Activated naive CD8-positive, alpha-beta T cell treated with anti-CD3 and anti-CD28 coated beads, Interleukin-2, amount 10 ng/mL, durations not matched to agents 7 days and 5 days (primary cell): ENCODE measurements at places on chromosomes 2 and 18.

DNA sequence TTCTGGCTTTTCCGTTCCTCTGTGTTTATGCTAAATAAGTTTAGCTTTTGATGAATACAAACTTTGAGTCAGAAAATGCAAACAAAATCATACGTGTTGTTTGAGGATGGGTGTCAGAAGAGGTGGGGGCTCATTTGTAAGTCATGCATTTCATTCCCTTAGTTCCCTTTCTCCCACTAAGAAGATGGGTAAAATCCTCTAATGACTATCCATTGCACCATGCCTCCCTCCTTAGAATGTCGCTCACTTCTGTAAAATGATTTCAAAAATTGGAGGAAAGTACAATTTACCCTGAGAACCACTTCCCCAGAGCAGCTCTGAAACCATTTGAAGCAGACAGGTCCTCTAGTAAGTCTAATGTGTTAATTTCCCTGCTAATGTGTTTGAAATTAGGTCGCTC lies 629.6 kb upstream of the VRK2 start:
- DNase-seq: no peak

- DNase-seq: no peak
Measured at GRCh38 chr18:24993628-24994027, 358.3 kb downstream of the ZNF521 start.

DNA sequence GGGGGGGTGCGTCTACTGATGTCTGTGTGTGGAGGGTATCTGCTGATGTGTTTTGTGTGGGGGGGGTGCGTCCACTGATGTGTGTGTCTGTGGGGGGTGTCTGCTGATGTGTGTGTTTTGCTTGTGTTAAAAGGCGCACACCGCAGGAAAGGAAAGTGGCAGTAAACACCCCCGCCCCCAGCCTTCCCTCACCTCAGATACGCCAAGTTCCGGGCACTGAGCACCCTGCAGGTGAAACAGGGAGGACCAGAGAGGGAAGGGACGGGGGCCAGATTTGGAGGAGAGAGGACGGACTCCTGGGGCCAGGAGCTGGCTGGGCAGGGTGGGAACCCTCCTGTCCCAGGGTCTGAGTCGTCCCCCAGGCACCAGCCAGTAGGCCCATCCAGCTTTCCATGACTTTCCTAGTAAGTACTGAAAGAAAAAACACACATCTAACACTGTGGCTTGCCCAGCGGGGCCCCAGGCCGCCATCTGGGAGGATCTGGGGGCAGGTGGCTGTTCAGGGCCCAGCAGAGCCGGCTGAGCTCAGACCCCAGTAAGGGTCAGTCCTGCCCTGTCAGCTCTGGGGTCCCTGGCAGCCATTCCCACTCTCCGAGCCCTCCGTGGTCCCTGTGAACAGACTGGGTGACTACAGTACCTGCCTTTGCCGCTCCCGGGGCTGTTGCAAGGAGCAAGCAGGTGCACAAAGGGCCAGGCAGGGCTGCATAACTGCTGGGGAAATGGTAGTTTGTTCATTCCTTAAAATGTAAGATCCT lies 126.9 kb downstream of the NFATC1 start:
- peak; percentile 66 for DNase-seq

GRCh38 chr2:9378433-9379390 lies 44.6 kb downstream of the ITGB1BP1 start:
- DNase-seq: no peak

- DNase-seq: no peak
Measured at GRCh38 chr18:295756-296490, 28.1 kb upstream of the THOC1 start.

- DNase-seq: no peak
Measured at GRCh38 chr18:59801576-59801975, 98.2 kb upstream of the PMAIP1 start.

DNA sequence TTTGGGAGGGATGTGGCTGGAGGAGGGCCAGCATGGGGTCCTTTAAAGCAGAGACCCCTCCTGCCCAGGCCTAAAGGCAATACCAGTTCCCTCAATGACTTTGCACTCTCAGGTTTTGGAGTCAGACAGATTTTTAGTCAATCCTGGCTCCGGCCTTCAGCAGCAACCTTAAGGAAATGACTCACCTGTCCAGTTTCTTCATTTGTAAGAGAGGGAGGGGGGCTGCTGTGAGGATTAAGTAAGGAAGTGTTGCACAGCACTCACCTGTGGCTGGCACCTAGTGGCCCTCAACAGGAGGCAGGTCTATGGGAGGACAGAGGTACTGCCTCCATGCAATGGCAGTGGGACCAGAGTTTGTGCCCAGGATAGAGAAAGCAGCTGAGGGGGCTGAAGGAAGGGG lies 13.7 kb downstream of the CNGA3 start:
- DNase-seq: no peak

- DNase-seq: no peak
Measured at GRCh38 chr2:231411237-231411636, 15.7 kb downstream of the B3GNT7 start.

DNA sequence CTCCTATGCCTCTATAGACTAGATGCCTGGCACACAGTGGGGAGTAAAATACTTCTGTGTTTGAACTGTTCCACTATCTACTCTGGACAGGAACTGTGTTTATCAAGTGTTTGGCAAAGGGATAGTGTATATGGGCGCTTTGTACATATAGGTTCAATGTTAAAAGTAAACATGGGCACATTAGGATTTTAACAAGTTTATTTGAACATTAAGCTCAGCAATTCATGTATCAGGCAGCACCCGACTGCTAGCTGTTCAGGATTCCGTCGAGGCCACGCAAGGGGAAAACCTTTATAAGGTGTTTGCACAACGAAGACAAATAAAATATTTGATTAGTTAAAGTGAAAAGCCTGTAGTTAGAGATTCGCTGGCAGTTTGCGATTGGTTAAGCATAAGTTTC lies 43.4 kb upstream of the ROCK2 start:
- DNase-seq: no peak

GRCh38 chr2:46339676-46340459 lies 42.7 kb downstream of the EPAS1 start:
- no peak for DNase-seq

DNA sequence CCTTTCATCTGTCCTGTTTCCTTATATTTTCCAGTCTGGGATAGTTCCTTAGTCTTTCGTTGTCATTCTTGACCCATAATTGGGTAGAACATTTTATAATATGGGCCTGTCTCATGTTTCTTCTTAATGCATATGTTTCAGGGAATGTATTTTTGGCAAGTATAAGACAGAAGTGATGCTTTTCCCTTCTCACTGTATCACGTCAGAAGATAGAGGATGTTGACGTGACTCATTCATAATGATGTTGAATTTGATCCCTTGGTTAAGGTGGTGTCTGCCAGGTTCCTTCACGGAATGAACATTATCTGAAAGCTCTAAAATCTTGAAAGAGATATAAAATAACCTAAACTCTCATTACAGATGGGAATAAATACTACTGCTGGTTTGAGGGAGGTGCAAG lies 18.8 kb downstream of the CDH7 start:
- no peak for DNase-seq

- no peak for DNase-seq
Measured at GRCh38 chr2:227117852-227118251, 46.2 kb downstream of the COL4A4 start.

- DNase-seq: no peak
Measured at GRCh38 chr2:110149330-110150220, 34.0 kb upstream of the MALL start.

GRCh38 chr2:68465081-68465916 lies 1.8 kb downstream of the FBXO48 start:
- no peak for DNase-seq

- no peak for DNase-seq
Measured at GRCh38 chr2:41375901-41376300, 671.9 kb upstream of the PKDCC start.

DNA sequence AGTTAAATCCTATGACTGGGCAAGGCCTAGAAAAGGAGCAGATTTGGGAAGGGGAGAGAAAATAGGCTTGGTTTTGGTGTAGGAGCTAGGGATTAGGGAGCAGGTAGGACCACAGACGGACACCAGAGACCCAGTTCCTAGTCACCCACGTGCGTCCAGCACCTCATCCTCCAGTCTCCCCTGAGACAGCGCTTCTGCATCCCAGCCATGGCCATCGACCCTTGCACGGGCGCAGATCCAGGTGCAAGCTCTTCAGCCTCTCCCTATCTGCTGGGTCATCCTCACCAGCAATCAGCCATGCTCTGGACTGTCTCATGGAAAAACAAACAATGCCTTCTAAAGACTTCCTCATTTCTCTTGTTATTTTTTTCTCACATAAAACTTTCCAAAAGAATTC lies 246.8 kb upstream of the RAB6C start:
- no peak for DNase-seq

- DNase-seq: no peak
Measured at GRCh38 chr2:199804831-199805230, 46.2 kb downstream of the FTCDNL1 start.

DNA sequence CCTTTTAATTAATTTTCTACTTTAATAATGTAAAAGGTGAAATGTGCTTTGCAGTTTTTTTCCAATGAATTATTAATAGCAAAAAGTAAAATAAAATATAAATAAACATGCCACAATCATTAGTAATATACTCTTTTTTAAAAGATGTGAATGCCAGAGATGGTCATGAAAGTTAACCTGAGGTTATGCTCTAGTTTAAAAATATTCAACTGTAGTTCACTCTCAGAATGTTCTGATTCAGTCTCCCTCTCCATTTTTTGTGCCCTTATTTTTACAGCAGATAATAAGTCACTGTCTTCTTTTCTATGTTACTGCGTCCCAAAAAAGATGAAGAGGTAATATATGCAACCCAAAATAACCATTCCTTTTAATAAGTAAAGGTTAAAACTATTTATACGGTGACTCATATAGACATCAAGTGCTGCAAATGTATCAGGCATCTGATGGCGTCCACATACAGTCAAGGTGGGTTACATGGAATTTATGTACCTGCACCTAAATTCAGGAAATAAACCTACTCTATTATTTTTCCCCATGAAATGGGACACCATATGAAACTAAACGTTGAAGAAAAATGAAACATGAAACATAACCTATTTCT lies 153.6 kb upstream of the ZNF804A start:
- DNase-seq: no peak

- peak; percentile 30 for DNase-seq
Measured at GRCh38 chr18:33578518-33579348, 714 bp downstream of the ASXL3 start.

- DNase-seq: no peak
Measured at GRCh38 chr2:223936862-223937326, 8.2 kb downstream of the WDFY1 start.

- no peak for DNase-seq
Measured at GRCh38 chr2:129193961-129194360, 785.5 kb upstream of the RAB6C start.

DNA sequence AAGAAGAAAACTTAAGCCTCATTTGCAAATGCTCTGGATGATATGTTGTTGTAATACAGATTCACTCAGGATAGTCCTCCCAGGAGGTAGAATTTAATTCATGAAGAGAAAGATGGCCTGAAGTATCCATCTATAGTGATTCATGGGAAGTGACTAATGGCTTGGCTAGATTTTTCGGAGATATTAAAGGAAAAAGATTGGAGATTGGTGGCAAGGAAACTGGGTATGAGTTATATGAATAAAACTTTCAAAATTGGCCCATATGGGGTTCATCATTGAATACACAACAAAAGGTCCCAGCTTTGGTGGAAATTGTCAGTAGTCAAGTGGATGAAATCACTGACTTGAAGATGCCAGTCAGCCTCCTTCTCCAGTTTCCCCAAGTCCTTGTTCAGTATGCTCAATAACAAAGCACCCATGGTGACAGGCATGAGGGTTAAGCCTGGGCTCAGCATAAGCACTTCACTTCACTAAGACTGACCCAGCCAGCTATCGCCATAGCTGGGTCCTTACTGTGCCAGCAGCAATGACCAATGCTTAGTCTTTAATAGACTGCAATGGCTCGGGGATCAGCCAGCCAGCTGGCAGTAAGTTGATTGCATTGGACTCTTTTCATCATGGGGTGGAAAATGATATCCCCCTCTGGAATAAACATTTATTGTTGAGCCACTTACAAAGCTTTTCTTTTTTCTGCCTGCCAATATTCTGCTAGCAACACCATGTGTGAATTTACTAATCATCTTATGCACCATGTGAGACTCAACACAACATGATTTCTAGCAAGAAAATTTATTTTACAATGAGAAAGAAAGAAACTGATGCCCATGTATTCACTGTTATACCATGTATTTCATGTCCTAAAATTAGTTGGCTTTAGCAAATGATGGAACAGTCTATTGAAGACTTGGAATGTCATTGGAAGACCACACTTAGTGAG lies 176.6 kb upstream of the TACR1 start:
- no peak for DNase-seq

DNA sequence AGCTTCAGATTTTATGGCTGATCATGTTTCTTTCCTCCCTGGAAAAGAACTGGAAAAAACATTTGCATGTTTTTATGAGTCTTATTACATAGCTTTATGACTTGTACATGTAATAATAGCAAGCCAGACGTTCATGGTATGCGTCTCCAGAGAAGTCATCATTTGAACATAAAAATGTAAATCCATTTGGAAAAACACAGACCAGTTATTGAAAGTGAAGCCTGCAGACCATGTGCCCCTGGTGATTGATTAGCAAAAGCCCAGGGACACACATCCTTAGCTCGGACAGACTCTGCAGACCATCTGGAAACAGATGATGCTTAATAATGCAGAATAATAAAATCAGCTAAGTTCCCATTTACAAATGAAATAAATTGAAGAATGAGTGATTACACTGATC lies 283.1 kb downstream of the TDRD15 start:
- no peak for DNase-seq

DNA sequence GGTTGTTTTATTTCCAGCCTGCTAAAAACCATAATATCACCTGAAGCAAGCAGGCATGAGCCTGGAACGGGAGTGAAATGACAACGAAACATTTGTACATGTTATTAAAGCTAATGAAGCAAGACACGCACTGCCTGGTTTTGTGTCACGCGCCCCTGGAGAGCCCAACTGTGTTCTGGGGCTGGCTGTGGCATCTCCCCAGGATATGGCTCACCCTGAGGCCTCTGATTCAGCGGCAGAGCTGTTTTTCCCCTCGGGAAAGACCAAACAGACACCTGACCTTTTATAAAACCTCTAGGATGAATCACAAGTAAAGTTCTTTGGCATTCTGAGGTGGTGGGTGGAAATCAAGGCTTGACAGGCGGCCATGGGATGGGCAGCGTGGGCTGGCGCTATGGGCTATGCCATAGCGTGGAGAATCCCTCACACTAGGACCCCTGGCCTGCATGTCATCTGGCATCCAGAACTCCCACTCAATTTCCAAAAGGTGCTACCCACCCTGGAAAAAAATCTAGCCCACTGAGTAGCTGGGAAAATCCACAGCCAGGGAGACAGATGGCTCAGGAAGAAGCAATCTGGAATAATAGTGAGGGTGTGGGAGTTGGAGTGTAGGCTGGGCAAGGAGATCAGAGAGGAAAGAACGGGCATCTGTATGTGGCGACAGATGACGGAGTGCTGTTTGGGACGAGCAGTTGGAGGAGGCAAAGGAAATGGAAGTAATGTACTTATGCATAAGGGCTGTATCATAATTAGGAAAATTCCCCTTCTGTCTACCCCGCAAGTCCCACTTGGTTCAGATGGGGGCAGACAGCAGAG lies 262.0 kb downstream of the AFF3 start:
- DNase-seq: no peak
